ENCODE measurements at places on chromosomes 2 and 18.
A peak's percentile ranks its signal among the peaks of the same experiment; 100 is the strongest.

- peak; percentile 33 for DNase-seq
These were observed 23.6 kb upstream of the RBM44 start for GRCh38 chr2:237774811-237775553.

DNA sequence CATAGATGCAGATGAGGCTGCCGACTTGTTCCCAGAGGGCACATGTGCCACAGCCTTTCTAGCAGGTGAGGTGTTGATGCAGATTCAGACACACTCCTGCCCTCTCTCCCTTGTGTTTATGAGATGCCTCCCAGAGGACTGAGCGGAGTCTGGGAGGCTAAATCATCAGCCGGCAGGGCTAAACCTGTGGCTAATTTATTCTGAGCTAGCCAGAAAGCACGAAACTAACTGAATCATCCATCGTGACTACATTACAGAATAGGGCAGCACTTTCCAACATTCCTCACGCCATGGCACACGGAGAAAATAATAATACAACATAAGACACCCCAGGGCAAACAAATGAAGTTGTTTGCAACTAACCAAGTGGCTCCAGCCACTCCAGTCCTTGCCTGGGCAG, 101.7 kb upstream of the FZD7 start:
- no peak for DNase-seq

DNA sequence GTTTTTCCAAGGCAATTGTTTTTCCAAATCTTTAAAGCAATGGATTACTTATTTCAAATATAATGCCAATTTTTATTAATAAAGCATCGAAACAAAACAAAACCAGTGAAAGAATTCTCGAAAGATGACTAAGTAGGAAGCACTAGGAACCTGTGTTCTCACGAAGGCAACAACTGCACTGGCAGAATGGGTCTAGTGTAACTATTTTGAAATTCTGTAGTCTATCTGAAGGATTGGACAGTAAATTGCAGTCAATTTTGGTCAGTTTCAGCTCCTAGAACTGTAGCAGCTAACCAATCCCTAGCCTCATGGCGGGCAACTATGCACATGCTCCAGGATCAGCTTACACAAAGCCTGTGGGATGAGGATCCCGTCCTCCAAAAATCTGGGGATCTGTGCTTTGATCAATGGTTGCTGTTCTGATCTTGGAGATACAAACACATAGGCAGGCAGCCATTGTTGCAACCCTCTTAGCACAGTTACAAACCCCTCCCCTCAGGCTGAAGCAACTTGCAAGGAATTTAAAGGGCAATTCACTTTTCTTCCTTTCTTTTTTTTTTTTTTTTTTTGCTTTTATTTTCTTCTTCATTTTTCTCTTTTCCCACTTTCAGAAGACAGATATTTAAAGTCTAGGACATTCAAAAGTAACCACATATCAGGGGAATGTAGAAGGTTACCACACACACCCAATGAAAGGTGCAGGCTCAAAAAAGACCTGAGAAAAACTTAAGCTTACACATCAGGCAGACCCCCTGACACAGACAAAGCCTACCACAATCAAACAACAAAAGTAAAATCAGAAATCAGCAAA, 147.6 kb downstream of the THADA start:
- no peak for DNase-seq

- DNase-seq, result no peak
These were observed 1178.5 kb upstream of the ACVR2A start for GRCh38 chr2:146666340-146666739.

GRCh38 chr18:79975043-79975442, 10.6 kb downstream of the HSBP1L1 start:
- DNase-seq, result no peak
